ENCODE measurements at places on chromosomes 6 and 20.

DNA sequence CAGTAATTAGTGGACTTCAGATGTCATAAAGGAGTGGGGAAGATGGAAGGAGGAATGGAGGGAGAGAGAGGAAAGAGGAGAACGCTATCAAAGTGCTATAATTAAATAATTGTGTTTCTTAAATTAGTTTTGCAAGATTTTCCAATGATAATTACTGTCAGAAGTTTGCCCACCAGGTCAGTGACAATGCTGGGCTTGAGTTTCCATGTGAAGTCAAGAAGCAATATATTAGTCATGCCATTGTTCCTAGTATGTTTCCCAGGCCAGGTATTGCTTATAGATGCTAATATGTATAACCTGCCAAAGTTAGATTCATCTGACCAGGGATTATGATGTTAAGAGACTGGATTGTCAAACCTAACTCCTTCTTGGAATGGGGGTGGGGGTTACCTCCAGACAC is 131.9 kb downstream of the GJA10 start:
- DNase-seq, result no peak

GRCh38 chr20:1685304-1686052 is 27.9 kb upstream of the SIRPG start:
- no peak for DNase-seq

- no peak for DNase-seq
Measured at GRCh38 chr20:14896569-14896968, 559.2 kb upstream of the FLRT3 start.

DNA sequence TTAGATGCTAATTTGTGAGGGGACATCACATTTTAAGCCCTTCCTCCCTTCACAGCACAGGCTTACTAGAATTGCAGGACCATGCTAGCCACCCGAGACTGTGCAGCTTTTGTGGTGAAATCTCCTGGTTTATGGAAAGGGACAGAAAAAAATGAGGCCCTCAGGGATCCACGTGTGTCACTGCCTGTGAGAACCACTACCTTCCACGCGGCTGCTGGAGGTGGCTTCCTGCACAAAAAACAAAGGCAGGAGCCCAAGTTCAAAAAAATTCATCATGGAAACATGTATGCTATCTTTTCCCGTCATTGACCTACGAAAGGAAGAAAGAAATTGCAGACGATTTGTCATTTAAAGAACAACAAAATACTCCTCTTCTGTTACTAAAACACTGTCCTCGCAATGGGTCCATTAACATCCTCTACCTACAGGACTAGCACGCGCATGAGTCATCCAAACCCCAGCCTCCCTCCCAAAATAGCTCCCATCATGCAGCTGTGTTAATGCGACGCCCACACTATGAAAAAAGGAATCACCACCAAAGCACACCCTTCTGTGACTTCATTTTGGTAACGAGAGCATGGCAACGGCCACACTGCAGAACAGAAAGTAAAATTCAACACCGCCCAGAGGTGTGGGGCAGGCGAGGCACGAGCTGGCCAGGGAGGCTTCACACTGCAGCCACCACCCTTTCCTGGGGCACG is 45.7 kb downstream of the RAMACL start:
- peak; percentile 80 for DNase-seq

DNA sequence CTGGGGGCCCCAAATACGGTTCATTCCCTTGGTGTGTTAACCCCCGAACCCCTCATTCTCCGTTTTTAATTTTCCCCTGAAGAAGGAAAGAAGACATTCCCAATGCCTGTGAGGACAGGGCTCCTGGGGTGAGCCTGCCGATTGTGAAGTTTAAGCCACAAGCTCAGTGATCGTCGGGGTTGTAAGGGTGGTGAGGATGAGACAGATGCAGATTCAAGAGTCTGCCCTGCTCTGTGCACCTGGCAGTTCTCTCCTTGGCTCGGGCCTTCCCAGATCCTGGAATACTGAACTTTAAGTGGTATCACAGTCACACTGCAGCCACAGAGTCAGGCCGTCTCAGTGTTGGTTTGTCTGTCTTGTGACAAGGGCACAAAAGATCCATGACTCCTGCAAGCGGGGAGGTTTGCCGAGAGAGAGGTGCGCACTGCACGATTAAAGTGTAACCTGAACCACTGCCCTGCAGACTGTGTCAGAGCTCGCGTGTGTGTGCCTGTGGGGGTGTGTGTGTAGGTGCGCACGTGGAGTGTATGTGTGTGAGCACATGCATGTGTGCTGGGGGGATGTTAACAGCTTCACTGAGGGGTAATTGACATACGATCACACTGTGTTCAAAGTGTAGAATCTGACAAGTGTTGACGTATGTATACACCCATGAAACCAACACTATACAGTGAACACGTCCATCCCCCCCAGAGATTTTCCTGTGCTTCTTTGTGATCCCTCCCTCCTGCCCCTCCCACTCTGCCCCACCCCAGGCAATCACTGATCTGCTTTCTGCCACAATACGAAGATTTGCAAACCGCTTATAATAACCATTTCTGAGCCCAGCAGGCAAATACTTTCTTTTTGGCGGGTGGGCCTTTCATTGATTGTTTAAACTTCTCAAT is 38.9 kb downstream of the RPP40 start:
- DNase-seq, result no peak

GRCh38 chr20:24587384-24588046 is 118.1 kb downstream of the SYNDIG1 start:
- no peak for DNase-seq
